ENCODE measurements at places on chromosomes 3 and 15. TPM values are rescaled to one million over a fixed set of nuclear protein-coding genes. Genes with fewer than 3 reads are reported as not detected.

The ZNF80 gene
- total RNA-seq: not detected

DNA sequence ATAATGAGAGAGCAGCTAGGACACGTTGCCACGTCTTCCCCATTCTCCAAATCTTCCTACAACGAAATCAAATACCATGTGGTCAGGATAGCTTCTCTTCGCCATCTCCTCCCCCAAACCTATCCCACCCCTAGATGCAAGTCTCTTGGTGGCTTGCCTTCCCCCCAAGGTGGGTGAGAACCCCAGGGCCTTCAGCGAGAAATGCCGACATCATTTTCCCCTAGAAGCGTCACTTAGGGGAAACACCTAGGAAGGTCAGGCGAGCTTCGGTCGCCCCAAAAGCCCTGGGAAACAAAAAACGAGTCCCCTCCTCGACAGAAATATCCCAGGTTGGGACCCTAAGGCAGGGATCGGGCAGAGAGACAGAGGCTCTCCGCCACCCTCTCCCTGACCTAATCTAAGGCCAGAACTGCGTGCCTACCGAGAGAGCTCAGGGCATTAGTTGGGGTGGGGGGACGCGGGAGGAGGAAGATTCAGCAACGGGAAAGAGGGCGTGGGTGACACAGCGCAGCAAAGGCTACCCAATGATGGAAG, 502 bp downstream of the DPH3 start:
- no peak for DNase-seq

The CHL1 gene
- total RNA-seq: 28.3 TPM

The LRTM1 gene
- total RNA-seq: 0.39 TPM

DNA sequence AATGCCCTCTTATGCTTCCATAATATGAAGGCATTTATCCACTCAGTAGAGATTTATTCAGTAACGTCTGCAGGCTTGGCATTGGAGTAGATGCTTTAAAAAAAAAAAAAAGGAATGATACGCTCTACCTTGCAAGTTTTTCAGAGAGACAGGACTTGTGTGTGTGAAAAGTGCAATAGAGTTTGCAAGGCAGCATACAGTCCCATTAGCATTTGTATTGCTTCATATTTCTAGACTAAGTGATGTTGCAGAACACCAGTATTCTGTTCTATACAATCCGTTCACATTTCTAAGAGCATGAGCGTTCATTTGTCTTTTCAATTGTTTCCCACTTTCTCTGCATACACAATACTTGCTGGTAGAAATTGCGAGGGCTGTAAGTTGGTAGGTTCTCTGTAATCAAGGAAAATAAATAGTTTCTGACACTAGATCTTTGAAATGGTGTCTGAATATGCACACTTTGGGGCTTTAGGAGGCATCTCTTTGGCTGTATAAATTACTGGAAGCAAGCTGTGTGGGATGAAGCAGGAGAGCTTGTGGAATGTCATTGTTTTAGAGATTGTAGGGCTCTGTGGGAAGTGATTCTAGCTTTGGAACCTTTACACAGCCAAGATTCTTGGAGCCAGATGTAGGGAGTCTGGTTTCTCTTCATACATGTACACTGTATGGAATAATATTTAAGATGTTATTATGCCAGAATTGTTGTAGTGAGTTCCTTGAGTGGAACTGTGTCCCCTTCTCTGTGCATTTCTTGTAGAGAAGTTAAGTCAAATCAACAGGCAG, 262.7 kb downstream of the FEZF2 start:
- no peak for DNase-seq

GRCh38 chr15:52727815-52728214, 48.6 kb upstream of the ATOSA start:
- DNase-seq: no peak

The P4HTM gene
- total RNA-seq: 56.7 TPM

GRCh38 chr3:16987141-16987540, 102.4 kb downstream of the PLCL2 start:
- no peak for DNase-seq

The FEZF2 gene
- not detected for total RNA-seq

DNA sequence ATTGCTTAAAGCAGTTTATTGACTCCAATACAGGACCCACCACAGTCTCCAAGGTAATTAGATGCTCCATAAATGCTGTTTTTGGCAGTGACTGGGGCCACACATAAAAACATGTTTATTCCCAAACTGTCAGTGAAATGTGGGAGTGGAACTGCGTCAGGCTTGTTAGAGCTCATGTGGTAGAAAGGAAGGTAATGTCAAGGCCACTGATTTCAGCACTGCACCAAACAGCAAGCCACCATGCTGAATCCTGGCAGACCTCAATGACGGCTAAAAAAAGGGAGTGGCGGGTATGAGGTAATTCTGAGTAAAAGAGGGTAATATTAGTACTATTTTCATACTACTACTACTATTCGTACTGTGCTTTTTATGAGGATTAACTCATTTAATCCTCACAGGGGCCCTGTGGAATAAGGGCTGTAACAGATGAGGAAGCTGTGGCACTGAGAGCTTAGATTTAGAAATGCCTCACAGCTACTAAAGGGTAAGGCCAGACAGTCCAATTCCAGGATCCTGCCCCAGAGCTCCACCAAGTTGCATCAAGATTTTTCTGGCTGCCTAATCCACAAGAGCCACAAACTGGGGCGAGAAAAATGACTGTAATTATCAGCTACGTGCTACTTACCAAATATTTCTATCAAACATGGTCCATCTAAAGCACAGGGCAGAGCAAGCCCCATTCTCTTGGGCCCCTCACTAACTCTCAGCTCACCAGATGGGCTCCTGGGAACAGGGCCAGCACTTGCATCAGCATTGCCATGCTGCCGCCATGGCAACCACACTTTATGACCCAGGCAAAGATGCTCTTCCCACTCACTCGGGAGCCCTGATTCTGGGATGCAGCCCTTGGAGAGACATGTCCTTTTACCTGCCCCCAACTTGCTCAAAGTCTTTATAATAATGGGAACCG, 83.6 kb upstream of the SPATA12 start:
- DNase-seq: peak; percentile 53

The TMOD2 gene
- total RNA-seq: 5.7 TPM

GRCh38 chr3:10553591-10554235, 48.3 kb upstream of the ATP2B2 start:
- DNase-seq: no peak

The IQCF5 gene
- total RNA-seq: not detected

- no peak for DNase-seq
Measured at GRCh38 chr3:27993051-27993450, 248.4 kb upstream of the CMC1 start.

DNA sequence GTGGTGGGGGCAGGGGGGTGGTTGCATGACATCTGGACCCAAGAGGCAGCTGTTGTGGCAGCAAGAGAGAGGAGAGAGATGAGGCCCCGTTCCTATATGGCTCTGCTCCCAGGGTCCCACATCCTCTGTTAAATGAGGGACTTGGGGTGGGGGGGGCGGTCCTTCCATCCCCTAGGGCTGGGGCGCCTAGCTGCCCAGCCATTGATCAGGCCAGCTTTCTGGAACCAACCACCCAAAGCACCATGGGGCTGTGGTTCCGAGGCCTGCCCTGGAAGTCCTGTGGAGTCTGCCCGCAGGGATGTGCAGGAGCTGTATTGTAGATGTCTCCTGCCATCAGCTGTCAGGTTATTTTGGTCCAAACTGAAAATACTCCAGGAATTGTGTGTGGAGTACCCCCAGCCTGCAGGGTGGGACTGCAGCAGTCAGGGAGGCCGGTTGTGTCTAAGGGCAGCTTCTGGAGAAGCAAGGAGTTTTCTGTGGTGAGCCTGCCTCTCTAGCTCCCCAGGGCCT, 5.2 kb downstream of the FURIN start:
- DNase-seq: no peak

GRCh38 chr15:64738226-64739095, 36.9 kb downstream of the RBPMS2 start:
- no peak for DNase-seq

The LNP1 gene
- 2.6 TPM for total RNA-seq

The RETNLB gene
- total RNA-seq: not detected

The TM4SF18 gene
- 11.4 TPM for total RNA-seq

DNA sequence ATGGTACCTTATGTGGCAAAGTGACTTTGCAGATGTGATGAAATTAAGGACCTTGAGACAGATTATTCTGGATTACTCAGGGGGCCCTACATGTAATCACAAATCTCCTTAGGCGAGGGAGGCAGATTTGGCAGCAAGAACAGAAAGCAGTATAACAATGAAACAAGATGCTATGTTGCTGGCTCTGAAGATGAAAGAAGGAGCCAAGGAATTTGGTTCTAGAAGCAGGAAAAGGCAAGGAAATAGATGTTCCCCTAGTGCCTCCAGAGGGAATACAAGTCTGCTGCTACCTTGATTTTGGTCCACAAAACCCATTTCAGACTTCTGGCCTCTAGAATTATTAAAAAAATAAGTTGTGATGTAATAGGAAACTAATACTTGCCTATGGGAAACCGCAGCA, 64.5 kb downstream of the PIK3R4 start:
- no peak for DNase-seq

GRCh38 chr15:78140292-78140691, 8.9 kb upstream of the IDH3A start:
- no peak for DNase-seq

The LRRC2 gene
- 0.81 TPM for total RNA-seq

- DNase-seq: no peak
Measured at GRCh38 chr15:48823237-48823636, 12.4 kb upstream of the CEP152 start.

The CLDN1 gene
- total RNA-seq: 87.7 TPM

The FSTL1 gene
- 449 TPM for total RNA-seq

- DNase-seq: no peak
Measured at GRCh38 chr3:58722561-58722960, 56.0 kb upstream of the FAM3D start.

GRCh38 chr3:148075771-148076716, 621.7 kb upstream of the AGTR1 start:
- DNase-seq: peak; percentile 31

GRCh38 chr3:48894516-48894915, 4.2 kb downstream of the SLC25A20 start:
- DNase-seq: no peak

The A4GNT gene
- total RNA-seq: not detected

DNA sequence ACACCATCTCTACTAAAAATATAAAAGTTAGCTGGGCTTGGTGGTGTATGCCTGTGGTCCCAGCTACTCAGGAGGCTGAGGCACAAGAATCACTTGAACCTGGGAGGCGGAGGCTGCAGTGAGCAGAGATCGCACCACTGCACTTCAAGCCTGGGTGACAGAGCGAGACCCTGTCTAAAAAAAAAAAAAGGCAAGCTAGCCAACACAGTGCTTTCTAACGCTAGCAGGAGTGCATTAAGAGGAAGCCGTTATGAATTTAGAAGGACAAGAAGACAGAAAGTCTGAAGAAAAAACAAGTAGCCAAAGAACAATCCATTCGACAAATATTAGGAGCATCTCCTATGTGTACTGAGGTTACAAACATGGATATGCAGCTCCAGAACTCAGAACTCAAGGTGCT, 28.6 kb downstream of the BHLHE40 start:
- no peak for DNase-seq

- no peak for DNase-seq
Measured at GRCh38 chr3:167113035-167113830, 266.9 kb downstream of the ZBBX start.

The OIP5 gene
- 0.28 TPM for total RNA-seq

The GOLGA8N gene
- 10.3 TPM for total RNA-seq

- no peak for DNase-seq
Measured at GRCh38 chr3:147373301-147373700, 33.0 kb downstream of the ZIC4 start.

The IFT122 gene
- 26.0 TPM for total RNA-seq

GRCh38 chr3:101634591-101635196, 42.2 kb downstream of the ZBTB11 start:
- no peak for DNase-seq

GRCh38 chr3:13313813-13314212, 106.3 kb downstream of the NUP210 start:
- DNase-seq: no peak

DNA sequence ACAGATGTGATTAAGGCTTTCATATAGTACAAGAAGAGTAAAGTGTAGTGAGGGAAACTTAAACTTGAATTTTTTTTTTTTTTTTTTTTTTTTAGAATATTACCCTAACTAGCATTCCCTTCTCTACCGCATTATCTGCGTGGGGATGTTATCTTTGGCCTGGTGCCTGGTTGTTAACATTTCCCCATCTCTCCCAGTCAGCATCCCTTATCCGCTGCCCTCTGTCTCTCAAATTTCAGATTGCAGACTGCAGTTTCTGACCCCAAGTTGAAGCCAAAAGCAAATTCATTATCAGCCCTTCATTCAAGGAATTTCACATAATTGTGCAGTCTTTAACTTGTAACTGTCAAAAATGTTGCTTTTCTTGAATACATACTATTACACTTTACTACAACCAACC, 353.0 kb downstream of the PLOD2 start:
- peak; percentile 48 for DNase-seq

The SCAMP5 gene
- total RNA-seq: 47.2 TPM

DNA sequence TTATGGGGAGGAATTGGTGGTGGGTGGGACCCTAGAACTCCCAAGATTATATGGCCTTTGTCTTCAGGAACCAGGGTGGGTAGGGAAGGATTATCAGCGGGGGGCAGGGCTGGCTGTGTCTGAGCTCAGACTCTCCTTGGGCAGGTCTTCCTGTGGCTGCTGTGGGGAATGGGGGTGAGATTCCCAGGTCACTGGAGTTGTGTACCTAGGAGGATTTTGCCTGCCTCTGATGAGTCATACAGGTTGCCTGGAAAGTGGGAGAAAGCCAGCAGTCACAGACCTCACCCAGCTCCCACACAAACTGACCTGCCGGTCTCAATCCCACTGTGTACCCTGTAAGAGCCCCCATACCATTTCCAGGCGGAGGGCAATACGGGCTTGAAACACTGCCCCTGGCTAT, 209.9 kb upstream of the CNTN3 start:
- no peak for DNase-seq

DNA sequence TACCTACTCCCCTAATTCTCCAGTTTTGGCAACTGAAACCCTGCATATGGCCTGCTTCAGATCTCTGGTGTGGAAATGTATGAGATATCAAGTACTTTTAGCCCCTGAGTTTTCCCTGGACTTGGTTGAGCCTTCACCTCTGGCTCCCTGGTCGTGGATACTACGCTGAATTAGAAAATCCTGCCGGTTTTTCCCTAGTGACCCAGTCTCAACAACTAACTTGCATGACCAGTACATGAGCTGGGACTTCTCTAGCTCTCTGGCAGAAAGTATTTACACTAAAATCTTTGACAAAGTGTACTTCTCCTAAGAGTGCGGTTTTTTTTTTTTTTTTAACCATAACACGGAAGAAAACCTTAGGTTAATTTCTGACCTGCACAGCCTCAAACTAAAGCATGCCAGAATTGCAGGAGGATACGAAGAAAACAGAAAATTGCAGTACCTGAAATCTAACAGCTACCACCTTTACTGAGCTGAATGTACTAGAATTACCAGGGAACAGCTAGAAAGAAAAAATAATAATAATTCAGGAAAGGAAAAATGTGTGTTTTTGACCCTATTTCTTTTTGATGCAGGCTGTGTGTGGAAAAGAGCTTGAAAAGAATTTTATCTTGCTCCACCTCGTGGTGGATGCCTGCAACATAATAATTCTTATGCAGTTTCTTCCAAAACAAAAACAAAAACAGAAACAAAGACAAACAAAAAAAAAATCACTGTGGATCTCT, 165.6 kb downstream of the GMNC start:
- DNase-seq: peak; percentile 8

The TEX55 gene
- total RNA-seq: not detected

GRCh38 chr15:78167227-78167888, 18.2 kb downstream of the IDH3A start:
- DNase-seq: no peak
